ENCODE measurements at places on chromosomes 11 and 22.

DNA sequence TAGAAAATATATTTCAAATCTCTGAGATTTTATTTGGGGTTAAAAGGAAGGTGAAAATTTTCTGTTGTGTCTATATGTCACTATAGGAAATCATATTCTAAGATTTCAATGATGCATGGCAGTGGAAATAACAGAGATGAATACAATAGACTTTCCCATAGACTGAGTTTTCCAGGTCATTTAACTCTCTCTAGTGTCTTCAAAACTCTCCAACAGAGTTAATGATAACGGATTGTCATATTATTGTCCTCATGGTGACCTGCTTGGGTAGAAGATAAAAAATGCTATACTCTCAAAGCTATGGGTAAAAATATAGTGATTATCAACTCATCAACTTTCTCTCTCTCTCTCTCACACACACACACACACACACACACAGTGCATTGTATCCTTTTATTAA is 312.9 kb downstream of the CNTN5 start:
- DNase-seq = no peak

GRCh38 chr11:132177106-132177505 is 806.7 kb downstream of the NTM start:
- peak; percentile 32 for DNase-seq

DNA sequence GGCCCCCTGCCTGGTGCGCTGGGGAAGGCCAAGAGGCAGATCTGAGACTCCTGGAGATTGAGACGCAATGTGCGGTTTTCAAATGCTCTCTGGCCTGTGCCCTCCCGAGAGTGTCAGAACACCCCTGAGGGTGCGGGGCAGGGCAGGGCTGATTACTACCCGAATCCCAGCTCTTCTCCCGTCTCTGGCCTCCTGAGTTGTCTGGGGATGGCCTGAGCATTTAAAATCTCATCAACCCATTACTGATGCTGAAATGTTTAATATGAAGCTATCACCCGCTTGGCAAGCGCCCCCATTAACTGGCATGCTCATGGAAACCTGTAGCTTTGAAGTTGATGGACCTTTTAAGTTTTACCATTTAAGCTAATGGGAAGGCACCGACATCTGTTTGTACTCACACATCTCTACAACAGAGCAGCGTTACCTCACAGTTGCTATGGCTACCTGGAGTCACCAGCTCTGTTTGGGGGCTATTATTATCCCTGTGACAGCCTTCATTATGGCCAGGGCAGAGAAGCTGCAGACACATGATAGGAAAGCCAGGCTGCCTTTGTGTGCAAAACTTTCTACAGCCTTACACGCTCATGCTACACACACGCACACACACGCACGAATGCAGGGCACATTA is 3.6 kb upstream of the MB start:
- DNase-seq = peak; percentile 24

GRCh38 chr11:22927793-22928192 is 67.5 kb upstream of the CCDC179 start:
- no peak for DNase-seq

DNA sequence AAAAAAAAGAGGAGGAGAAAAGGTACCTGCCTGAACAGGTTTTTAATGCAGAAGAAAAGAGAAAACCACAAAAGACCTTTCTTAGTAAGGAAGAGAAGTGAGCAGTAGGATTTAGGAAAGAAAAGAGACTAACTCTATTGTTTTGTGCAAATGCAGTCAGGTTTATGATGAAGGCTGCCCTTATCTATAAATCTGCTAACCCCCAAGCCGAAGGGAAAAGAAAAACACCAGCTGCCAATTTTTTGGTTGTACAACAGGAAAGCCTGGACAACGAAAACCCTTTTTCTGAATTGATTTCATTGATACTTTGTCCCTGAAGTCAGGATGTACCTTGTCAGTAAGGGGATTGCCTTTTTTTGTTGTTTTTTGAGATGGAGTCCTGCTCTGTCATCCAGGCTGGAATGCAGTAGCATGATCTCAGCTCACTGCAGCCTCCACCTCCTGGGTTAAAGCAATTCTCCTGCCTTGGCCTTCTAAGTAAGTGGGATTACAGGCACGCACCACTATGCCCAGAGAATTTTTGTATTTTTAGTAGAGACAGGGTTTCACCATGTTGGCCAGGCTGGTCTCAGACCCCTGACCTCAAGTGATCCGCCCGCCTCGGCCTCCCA is 21.2 kb downstream of the POLD4 start:
- no peak for DNase-seq

DNA sequence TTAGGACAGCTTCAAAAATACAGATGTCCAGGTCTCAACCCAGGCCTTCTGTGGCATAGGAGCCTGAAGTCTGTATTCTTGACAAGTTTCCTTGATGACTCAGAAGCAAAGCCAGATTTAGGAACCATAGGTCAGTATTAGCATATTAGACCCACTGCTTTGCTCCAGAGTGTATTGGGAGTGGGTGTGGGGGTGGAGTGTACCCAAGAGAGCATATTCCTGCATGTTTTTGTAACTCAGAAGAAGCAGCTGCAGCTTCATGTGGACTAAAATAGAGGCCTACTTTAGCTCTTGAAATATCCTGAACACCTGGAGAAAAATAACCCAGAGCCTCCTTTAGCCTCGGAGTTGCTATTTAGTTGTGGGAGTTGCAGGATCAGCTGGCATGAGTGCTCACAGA is 106.7 kb downstream of the CCDC81 start:
- DNase-seq = no peak

- no peak for DNase-seq
These were observed 73.7 kb upstream of the AMOTL1 start for GRCh38 chr11:94694309-94695060.

- DNase-seq = no peak
These were observed 6.3 kb downstream of the OSBPL5 start for GRCh38 chr11:3158821-3159220.

GRCh38 chr11:59510941-59511589 is at the start of gene OR4D9:
TSS of gene OR4D9 (plus strand) at chr11:59511539. CDS start at chr11:59514913, 3,374 bp downstream.
- DNase-seq = no peak

DNA sequence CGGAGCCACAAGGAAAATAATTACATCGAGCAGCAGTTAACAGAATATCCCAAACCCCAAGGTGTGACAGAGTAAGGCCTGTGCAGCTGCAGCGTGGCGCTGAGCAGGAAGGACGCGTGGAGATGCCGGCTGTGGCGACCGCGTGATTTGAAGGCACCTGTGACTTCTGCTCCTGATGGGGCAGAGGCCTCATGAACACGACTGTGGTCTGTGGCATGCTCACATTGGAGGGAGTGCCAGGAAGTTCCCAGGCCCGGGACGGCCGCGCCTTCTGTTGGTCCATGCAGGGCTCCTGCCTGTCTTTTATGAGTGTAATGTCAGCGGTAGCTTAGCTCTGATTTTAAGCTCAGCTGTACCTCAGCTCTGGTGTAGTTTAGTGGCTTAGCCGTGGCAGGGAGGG is 50.4 kb downstream of the TPCN2 start:
- DNase-seq = no peak

DNA sequence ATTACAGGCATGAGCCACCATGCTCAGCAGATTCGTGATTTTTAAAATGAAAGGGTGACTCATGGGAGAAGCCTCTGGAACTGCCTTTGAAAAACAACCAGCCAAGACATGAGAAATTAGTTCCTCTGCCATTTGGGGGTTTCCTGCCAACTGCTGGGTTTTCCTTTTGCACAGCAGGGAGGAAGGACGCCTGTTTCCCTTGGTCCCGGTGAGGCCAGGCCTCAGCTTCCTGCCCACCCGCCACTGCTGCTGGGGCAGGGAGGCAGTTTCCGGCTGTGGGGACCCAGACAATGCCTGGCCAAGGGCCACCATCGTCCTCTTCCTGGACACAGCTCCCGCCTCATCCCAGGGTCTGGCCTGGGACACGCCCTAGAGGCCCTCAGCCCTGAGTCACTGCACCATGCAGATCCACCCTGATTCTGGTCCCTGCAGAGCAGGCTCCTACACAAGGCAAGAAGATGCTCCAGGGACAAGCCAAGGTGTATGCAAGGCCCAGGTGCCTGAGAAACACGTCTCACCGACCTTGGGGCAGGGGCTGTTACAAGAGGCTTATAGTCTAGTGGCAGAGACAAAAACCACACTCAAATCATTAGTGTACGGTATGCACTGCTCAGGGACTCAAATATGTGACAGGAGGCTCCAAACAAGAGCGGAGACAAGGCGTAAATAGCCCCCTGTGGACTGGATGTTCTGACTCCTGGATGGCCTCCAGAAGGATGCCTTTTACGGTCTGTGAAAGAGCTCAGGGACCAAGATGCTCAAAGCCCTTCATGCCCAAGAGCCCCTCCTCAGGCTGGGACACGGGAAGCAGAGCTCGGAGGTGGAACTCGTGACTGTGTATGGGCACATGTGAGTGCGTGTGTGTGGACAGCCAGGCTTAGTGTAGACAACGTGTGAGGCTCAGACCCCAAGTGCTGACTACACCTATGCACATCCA is 10.0 kb downstream of the PPM1F start:
- peak; percentile 68 for DNase-seq

- DNase-seq = peak; percentile 97
These were observed 76.5 kb upstream of the ARFGAP3 start for GRCh38 chr22:42933485-42934091.

GRCh38 chr11:92304271-92304670 is 79.7 kb downstream of the FAT3 start:
- DNase-seq = no peak

GRCh38 chr11:118581057-118581456 is 8.8 kb downstream of the ARCN1 start:
- no peak for DNase-seq

GRCh38 chr22:25403284-25403810 is 161.1 kb upstream of the GRK3 start:
- no peak for DNase-seq

DNA sequence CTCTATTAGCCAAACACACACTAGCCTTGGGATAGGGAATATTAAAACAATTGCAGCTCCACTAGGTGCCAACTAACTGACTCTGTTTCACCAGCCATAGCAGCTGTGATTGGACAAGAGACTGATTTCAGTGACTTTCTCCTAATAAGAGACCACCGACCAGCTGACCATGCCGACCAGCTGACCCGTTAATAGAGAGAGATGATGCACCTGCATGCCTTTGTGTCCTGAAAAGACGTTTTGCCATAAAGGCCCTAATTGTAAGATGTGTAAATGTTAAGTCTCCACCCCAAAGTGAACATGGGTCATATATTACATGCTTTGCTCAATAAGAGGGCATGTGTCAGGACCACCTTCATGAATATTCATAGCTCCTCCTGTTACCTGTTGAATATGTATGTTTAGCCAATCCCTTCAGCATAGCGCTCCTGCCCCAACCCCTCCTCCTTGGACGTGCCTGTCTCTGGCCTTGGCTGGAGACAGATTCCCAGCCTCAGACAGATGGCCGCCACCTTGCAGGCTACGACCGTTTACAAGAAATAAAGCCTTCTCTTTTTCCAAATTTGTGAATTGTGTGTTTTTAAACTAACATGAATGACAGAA is 1.3 kb upstream of the NADSYN1 start:
- DNase-seq = no peak

DNA sequence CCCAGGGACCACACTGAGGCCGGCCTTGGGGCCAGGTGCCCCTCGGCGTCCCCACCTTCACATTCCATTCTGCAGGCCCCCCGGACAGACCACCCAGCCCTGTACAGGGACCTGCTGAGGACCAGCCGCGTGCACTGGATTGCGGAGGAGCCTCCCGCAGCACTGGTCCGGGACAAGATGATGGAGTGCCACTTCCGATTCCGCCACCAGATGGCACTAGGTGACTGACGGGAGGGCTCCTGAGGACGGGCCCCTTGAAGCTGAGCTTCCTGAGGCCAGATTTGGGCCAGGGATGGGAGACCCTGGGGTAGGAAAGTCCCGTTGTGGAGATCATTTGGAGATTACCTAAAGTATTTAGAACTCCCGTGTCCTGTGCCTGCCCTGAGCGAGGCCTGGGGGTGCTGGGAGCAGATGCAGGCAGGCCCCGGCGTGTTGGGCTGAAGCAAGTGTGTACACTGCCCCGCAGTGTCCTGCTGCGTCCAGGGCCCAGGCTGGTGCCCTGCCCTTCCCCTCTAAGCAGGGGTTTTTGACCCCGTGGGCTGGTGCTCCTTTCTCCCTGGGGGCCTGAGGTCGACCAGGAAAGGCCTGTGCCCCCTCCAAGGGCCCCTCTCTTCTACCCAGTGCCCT is 20.0 kb downstream of the TRMU start:
- peak; percentile 40 for DNase-seq

GRCh38 chr11:63508009-63508408 is 2.1 kb downstream of the LGALS12 start:
- DNase-seq = peak; percentile 14

GRCh38 chr11:96317571-96317970 is 25.4 kb downstream of the MAML2 start:
- no peak for DNase-seq

- peak; percentile 65 for DNase-seq
These were observed 999 bp downstream of the TSKU start for GRCh38 chr11:76783896-76784813.

DNA sequence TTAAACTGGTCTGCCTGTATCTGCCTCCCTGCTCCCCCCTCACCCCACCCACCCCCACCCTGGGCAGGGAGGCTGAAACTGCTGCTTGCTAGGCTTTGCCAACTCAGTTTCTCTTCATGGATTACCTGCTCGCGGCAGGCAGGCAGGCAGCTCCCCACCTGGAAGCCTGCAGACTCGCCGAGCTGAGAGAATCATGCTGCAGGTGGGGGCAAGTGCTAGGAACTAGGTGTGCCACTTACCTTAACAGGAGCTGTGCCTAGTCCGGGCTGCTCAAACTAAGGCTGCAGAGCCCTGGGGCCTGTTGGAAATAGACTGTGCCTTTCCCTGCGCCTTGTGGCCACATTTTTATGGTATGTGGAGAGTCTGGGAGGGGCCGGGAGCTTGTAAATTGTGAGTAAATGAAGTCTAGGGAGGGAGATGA is 30.3 kb downstream of the MARK2 start:
- no peak for DNase-seq

GRCh38 chr11:132734217-132734616 is 798.1 kb downstream of the OPCML start:
- no peak for DNase-seq

DNA sequence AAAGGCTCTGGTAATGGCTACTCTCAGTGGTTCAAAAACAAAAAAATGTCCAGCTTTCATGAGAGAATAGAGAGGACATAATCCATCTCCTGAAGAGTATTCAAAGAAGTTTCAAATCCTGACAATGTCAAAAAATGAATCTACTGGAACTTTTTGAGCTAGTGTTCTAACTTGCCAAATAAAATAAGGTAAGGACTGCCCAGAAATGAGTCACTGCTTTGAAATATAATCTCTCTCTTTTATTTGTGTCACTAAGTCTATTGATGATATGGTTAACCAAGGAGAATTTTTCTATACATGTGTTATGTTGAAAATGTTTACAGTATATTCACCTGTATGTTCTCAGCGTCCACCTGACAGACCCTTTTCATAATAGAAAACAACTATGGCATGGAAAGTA is 3.4 kb downstream of the GUCY1A2 start:
- DNase-seq = no peak

GRCh38 chr11:85299258-85299942 is 327.7 kb downstream of the DLG2 start:
- DNase-seq = no peak

DNA sequence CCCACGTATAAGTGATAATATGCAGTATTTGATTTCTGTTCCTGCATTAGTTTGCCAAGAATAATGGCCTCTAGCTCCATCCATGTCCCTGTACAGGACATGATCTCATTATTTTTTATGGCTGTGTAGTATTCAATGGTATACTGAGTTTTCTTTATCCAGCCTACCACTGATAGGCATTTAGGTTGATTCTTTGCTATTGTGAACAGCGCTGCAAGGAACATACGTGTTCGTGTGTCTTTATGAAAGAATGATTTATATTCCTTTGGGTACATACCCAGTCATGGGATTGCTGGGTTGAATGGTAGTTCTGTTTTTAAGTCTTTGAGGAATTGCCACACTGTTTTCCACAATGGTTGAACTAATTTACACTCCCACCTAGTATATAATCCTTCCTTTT is 1.5 kb upstream of the FAM111A start:
- DNase-seq = no peak

GRCh38 chr22:30754971-30755758 is 60.5 kb downstream of the OSBP2 start:
- DNase-seq = peak; percentile 73
